ENCODE measurements at places on chromosomes 7 and 10. TPM values are rescaled to one million over a fixed set of nuclear protein-coding genes. Genes with fewer than 3 reads are reported as not detected.

WIPF3 gene
- 0.08 TPM for total RNA-seq

ADARB2 gene
- total RNA-seq: not detected

TSPAN33 gene
- total RNA-seq: 2.9 TPM

ANXA8 gene
- total RNA-seq: 275 TPM

PRKAR1B gene
- 11.2 TPM for total RNA-seq

PDZD7 gene
- 0.23 TPM for total RNA-seq

NUTM2D gene
- total RNA-seq: 1.9 TPM

ACTR3C gene
- total RNA-seq: 2.8 TPM

DOCK4 gene
- total RNA-seq: 8.2 TPM

NME8 gene
- total RNA-seq: not detected

POR gene
- total RNA-seq: 74.8 TPM

TMEM26 gene
- total RNA-seq: not detected

C10orf67 gene
- 0.34 TPM for total RNA-seq

Measured in hair follicular keratinocyte (primary cell).